Retinal pigment epithelial cell (primary cell): ENCODE measurements at places on chromosomes 5 and 9.

- no peak for DNase-seq
These were observed 52.9 kb downstream of the MAPKAP1 start for GRCh38 chr9:125654121-125654520.

DNA sequence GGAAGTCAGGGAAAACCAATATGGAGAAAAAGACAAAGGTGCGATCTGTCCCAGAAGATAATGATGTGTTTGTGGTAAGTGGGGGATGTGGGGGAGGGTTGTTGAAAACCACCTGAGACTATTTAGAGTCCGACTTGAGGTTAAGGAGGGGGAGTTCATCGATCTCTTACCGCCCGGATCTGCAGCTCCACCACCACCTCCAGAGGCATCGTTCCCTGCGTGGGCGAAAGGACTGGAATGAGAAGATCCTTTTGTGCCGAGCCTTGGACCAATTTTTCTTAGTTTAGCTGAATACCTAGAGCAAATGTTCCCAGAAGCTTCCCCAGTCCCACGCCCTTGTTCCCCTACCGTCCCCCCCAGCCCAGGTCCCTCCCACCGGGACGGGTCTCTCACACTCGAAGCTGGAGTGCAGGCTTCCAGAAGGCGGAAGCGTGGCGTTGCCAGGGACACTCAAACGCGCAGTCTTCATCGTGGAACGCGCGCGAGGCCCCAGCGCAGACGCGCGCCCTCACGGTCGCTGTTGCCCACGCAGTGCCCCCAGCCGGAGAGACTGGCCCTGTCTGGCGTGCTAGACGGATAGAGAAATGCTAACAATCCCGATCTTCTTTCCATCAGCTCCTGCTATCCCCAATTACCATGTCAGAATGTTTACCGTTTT, at the start of gene SPATA6L:
Gene SPATA6L, minus strand, starts transcription at position 439 of the 658 bp plus-strand sequence. Its CDS starts 230 bp downstream, at position 209.
- DNase-seq = no peak

GRCh38 chr5:71924325-71924724, 182.9 kb upstream of the MAP1B start:
- peak; percentile 25 for DNase-seq

DNA sequence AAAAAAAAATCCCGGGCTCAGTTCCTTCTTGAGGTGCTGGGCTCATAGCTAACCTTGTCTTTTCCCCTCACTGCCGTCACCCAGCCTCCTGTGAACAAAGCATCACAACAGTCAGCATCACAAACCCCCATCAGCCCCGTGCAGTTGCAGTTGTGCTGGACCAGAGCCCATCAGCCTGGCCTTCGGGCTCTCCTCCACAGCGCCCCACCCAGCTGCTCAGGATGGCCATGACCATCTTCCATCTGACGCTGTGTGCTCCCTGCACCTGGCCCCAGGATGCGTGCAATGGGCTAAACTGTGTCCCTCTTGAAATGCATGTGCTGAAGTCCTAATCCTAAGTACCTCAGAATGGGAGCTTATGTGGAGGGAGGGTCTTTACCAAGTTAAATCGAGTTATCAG, 48.1 kb downstream of the NSUN2 start:
- DNase-seq = no peak

GRCh38 chr9:121358751-121359150, 11.3 kb downstream of the STOM start:
- no peak for DNase-seq

GRCh38 chr5:145407300-145408047, 427.7 kb downstream of the PRELID2 start:
- no peak for DNase-seq
